Sigmoid colon (tissue), 7 donors: ENCODE measurements at places on chromosomes 4 and X. TPM values are rescaled to one million over a fixed set of nuclear protein-coding genes. Genes with fewer than 3 reads are reported as not detected.

GRCh38 chr4:186486172-186486571 lies 69.2 kb downstream of the MTNR1A start:
- H3K36me3 ChIP-seq = no peaks in the 10 kb centered on the region
- peaks cover 13% of the 10 kb centered on the region for H3K27me3 ChIP-seq
- H3K4me1 ChIP-seq = peaks cover 11% of the 10 kb centered on the region
- no peak for DNase-seq
- no peak overlapping the region for H3K27ac ChIP-seq

- no peaks in the 10 kb centered on the region for H3K4me1 ChIP-seq
- DNase-seq = no peak
- H3K4me3 ChIP-seq = no peak overlapping the region
- H3K27ac ChIP-seq = no peak overlapping the region
- no peaks in the 10 kb centered on the region for H3K27me3 ChIP-seq
- no peaks in the 10 kb centered on the region for H3K36me3 ChIP-seq
These were observed 11.7 kb downstream of the MMRN1 start for GRCh38 chr4:89906316-89906715.

- H3K36me3 ChIP-seq = no peaks in the 10 kb centered on the region
- no peak overlapping the region for H3K4me3 ChIP-seq
- H3K27me3 ChIP-seq = no peaks in the 10 kb centered on the region
These were observed 804.2 kb upstream of the FRG1 start for GRCh38 chr4:189136462-189136861.

DNA sequence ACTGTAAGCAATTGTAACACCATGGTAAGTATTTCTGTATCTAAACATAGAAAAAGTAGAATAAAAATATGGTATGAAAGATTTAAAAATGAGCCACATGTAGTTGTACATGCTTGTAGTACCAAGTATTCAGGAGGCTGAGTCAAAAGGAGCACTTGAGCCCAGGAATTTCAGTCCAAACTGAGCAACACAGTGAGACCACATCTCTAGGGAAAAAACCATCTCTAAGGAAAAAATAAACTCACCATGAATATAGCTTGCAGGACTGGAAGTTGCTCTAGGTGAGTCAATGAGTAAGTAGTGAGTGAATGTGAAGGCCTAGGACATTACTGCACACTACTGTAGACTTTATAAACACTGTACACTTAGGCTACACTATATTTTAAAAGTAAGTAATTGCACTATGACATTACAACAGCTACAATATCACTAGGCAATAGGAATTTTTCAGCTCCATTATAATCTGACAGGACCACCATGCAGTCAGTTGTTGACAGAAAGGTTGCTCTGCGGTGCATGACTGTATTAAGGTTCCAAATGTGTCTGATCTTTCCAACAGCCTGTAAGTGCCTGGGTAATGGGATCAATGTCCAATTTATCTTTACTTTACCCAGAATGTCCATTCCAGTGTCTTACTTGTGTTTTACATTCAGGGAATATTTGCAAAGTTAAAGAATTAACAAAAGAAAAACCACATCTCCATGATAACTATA lies 28.9 kb upstream of the LRBA start:
- no peak overlapping the region for H3K4me3 ChIP-seq
- DNase-seq = no peak
- no peaks in the 10 kb centered on the region for H3K27me3 ChIP-seq
- no peaks in the 10 kb centered on the region for H3K4me1 ChIP-seq
- no peak overlapping the region for H3K27ac ChIP-seq

GRCh38 chrX:122119361-122119760 lies 1064.7 kb upstream of the GRIA3 start:
- H3K36me3 ChIP-seq = no peaks in the 10 kb centered on the region
- H3K27ac ChIP-seq = no peak overlapping the region
- DNase-seq = no peak
- H3K4me1 ChIP-seq = no peaks in the 10 kb centered on the region
- H3K27me3 ChIP-seq = no peaks in the 10 kb centered on the region

DNA sequence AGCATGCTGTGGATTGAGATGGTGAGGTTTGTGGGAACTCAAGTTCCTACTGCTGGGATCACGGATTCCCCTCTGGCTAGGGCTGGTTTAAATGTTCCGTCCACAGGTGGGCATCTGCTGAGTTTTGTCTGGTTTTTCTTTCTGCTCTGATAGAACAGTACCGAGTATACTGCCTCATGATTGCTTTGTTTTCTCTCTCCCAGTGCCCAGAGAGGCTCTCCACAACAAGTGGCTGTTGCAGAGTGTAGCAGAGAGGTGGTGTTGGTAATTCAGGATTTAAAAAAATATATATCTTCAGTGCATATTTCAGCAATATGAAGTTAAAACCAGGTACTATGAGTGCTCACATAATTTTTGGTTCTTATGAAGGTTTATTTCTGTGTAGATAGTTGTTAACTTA lies 213.7 kb downstream of the TEX13C start:
- H3K27me3 ChIP-seq = no peaks in the 10 kb centered on the region
- no peak overlapping the region for H3K4me3 ChIP-seq
- no peak for DNase-seq

DNA sequence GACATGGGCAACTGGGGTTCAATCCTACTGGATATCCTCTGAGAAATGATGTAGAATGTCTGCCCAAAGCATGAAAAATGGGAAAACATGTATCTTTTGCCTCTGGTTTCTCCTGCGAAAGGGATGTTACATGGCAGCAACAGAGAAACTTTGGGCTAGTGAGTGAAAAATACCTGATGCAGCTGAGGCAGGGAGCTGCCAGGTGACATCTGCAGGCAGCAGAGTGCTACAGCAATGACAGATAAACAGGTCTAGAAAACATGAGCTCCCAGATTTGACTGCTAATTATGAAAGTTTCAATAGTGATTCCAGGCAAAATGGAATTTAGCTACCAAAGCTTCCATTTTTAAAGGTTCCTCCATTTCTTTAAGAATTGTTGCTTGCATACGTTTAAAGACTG lies 4.8 kb upstream of the CXCL1 start:
- no peak overlapping the region for H3K4me3 ChIP-seq
- no peaks in the 10 kb centered on the region for H3K36me3 ChIP-seq
- DNase-seq = no peak
- no peak overlapping the region for H3K27ac ChIP-seq
- H3K4me1 ChIP-seq = peaks cover 12% of the 10 kb centered on the region
- no peaks in the 10 kb centered on the region for H3K27me3 ChIP-seq

GRCh38 chr4:12635629-12636028 lies 848.5 kb downstream of the RAB28 start:
- DNase-seq = no peak
- no peak overlapping the region for H3K27ac ChIP-seq
- H3K4me3 ChIP-seq = no peak overlapping the region

GRCh38 chrX:43316146-43316545 lies 340.0 kb upstream of the MAOA start:
- no peak overlapping the region for H3K27ac ChIP-seq
- no peak overlapping the region for H3K4me3 ChIP-seq
- no peaks in the 10 kb centered on the region for H3K36me3 ChIP-seq
- H3K27me3 ChIP-seq = no peaks in the 10 kb centered on the region

BEX5 gene
- total RNA-seq = 2.1 TPM

DNA sequence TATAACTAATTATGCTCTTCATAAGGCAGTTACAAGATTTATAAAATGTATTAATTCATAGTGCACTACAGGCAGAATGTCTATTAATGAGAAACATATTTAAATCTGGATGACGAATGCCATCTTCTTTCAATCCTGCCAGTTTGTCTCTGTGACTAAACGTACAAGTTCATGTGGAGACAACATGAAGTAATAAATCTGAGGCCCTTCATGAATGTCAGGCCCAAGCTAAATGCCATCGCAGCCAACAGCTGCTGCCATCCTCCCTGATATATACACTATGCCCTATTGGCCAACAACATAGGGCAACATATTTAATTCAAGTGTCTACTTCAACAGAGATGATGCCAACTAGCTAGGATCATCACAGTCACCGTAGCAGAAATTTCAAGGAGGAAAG lies 43.7 kb downstream of the TSPAN5 start:
- peaks cover 44% of the 10 kb centered on the region for H3K4me1 ChIP-seq
- H3K27ac ChIP-seq = no peak overlapping the region
- no peaks in the 10 kb centered on the region for H3K36me3 ChIP-seq
- DNase-seq = no peak
- H3K4me3 ChIP-seq = no peak overlapping the region

DNA sequence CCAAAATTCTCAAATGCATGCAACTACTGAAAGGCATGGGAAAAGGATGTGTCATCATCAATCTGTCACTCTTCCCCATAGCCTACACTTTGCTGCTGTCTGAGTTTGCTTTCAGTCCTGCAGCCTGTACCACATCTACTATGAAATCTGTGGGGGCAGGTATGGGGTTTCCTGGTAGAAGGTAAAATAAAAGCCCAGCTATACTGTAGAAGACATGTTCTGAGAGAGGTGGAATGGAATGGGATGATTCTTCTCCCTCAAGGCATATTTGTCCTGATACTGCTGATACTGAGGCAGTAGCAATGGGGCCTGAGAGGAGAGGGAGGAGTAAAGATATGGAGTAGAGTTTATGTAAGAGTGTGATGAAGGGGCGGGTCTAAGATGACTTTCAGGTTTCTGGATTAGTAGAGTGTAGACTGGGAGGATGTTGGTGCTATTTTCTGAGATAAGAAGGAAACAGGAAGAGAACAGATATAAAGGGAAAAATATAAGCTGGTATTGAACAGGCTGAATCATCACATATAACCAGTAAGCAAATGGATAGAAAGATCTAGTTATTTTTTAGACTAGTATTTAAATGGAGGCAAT lies 38.7 kb upstream of the GYPA start:
- H3K27me3 ChIP-seq = no peaks in the 10 kb centered on the region
- no peak overlapping the region for H3K4me3 ChIP-seq
- H3K36me3 ChIP-seq = no peaks in the 10 kb centered on the region
- no peak overlapping the region for H3K27ac ChIP-seq
- DNase-seq = no peak

GRCh38 chrX:150256297-150256650 lies 106.8 kb upstream of the MAMLD1 start:
- H3K4me3 ChIP-seq = no peak overlapping the region
- no peaks in the 10 kb centered on the region for H3K4me1 ChIP-seq
- no peak for DNase-seq
- no peak overlapping the region for H3K27ac ChIP-seq

- H3K27me3 ChIP-seq = no peaks in the 10 kb centered on the region
- DNase-seq = no peak
- peak overlapping the region; percentile 36 for H3K4me3 ChIP-seq
- H3K36me3 ChIP-seq = no peaks in the 10 kb centered on the region
- no peaks in the 10 kb centered on the region for H3K4me1 ChIP-seq
These were observed 147.9 kb downstream of the FBXO8 start for GRCh38 chr4:174135530-174135929.

GRCh38 chr4:38902695-38903094 lies 35.1 kb downstream of the FAM114A1 start:
- no peaks in the 10 kb centered on the region for H3K27me3 ChIP-seq
- peaks cover 19% of the 10 kb centered on the region for H3K36me3 ChIP-seq
- no peak for DNase-seq
- no peak overlapping the region for H3K27ac ChIP-seq
- H3K4me1 ChIP-seq = peaks cover 21% of the 10 kb centered on the region

PHEX gene
- 0.81 TPM for total RNA-seq

DNA sequence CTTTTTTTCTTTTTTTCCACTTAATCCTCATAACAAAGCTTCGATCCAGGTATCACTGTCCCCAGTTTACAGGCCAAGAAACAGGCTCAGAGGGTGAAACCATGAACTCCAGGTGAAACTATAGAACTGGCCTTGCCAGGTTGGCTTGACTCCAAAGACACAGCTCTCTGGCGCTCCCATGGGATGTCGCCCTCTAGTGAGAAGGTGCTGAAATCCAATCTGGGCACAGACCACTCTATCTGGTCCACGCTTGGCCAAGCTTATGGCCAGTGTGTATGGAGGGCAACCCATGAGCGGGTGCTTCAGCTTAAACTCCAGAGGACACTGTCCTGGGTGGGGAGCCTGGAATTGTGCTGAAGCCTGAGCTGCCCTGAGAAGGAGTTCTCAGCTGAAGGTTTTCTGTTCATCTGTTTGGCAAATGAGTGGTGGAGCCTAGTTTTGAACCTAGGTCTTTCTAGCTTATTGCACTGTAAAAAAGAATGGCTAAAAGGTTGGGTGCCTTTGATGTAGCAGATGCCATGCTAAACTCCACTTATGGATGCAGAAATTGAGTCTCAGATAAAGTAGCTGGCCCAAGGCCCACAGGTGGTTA lies 70.5 kb downstream of the SEL1L3 start:
- no peaks in the 10 kb centered on the region for H3K27me3 ChIP-seq
- H3K36me3 ChIP-seq = no peaks in the 10 kb centered on the region
- H3K27ac ChIP-seq = no peak overlapping the region
- no peak for DNase-seq
- no peak overlapping the region for H3K4me3 ChIP-seq
- H3K4me1 ChIP-seq = no peaks in the 10 kb centered on the region

LONRF3 gene
- 14.4 TPM for total RNA-seq

ERAS gene
- not detected for total RNA-seq

GRCh38 chrX:34893741-34894140 lies 48.9 kb upstream of the FAM47B start:
- no peaks in the 10 kb centered on the region for H3K27me3 ChIP-seq
- no peaks in the 10 kb centered on the region for H3K4me1 ChIP-seq
- H3K27ac ChIP-seq = no peak overlapping the region

DNA sequence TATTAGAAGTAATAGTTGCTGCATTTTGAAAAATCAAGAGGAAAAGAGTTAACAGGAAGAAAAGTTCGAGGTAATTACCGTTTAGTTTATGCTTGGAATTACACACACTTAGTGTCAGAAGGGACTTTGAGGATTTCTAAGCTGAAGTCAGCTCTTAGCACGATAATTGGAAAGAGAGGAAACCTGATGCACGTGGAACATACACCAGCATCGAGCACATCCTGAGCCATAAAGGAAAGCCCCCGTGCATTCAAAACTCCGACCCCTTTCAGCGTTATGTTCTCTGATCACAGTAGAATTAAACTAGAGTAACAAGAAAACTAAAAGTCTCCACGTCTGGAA lies 400 bp upstream of the PAQR3 start:
- no peaks in the 10 kb centered on the region for H3K36me3 ChIP-seq
- no peaks in the 10 kb centered on the region for H3K27me3 ChIP-seq
- H3K4me1 ChIP-seq = peaks cover 25% of the 10 kb centered on the region
- H3K4me3 ChIP-seq = peak overlapping the region; percentile 89
- H3K27ac ChIP-seq = peak overlapping the region; percentile 88

- no peak overlapping the region for H3K27ac ChIP-seq
- DNase-seq = no peak
These were observed 779.0 kb upstream of the SLIT2 start for GRCh38 chr4:19472666-19473065.

TEX13D gene
- total RNA-seq = not detected

DNA sequence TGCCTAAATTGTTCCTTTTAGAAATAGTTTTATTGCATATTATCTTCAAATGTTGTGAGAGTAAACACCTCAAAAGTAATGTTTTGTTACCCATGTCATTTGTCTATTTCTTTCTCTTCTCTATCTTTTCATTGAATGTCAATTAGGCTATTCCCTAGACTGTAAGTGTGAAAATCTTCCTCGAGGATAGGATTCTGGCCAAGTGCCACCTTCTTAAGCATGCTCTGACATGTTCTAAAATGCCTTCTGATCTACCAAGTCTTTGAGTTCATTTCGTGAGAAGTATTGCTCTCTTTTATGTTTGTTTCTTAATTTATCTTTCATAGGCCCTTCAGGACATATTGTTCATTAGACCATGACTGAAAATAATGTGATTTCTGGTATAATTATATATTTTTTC lies 44.1 kb upstream of the TLL1 start:
- no peaks in the 10 kb centered on the region for H3K4me1 ChIP-seq
- no peak overlapping the region for H3K4me3 ChIP-seq
- no peaks in the 10 kb centered on the region for H3K36me3 ChIP-seq
- H3K27me3 ChIP-seq = no peaks in the 10 kb centered on the region
- no peak for DNase-seq

STAP1 gene
- not detected for total RNA-seq

GRPR gene
- total RNA-seq = 0.54 TPM
